ENCODE measurements at places on chromosomes 12 and 14.

GRCh38 chr12:11838403-11838802 lies 188.9 kb downstream of the ETV6 start:
- no peak for DNase-seq

- DNase-seq: no peak
Observed at GRCh38 chr12:128245905-128246304, 21.1 kb upstream of the TMEM132C start.

GRCh38 chr14:87186737-87187136 lies 806.2 kb downstream of the GALC start:
- DNase-seq: no peak

DNA sequence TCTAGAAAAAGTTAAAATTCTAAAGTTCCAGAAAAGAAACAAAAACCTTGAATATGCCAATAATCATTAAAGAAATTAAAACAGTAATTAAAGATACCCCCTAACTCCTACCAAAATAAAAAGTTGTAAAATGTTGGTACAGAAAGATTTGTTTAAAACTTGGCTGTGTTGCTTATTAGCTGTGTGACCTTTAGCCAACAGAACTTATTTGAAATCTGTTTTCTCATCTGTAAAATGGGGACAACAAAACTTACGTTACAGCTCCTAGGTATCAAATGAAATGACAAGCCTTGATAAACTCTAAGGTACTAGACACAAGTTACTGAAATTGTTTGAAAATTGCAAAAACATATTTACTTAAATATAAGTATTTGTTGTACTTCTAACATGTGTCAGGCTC lies 71.7 kb downstream of the ELK3 start:
- DNase-seq: no peak

GRCh38 chr12:19764408-19764807 lies 325.1 kb downstream of the AEBP2 start:
- DNase-seq: no peak

DNA sequence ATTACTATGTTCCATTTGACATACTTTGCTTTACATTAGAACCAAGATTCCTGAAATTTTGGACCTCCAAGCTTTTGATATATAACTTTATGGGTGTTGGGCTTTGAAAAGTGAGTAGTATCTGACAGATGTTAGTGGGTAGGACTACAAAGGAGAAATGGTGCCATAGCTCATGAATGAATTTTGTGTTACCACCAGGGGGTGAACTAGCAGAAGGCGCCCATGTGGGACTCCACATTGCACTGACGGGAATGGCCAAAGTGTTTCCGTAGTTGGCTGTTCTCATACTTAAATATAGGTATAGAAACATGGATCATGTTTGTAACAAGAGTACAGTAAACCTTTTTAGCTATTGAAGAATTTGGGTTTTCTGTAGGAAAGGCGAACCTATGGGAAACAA lies 337.5 kb downstream of the FLRT2 start:
- no peak for DNase-seq

- no peak for DNase-seq
Observed at GRCh38 chr12:31035226-31035625, 38.4 kb upstream of the DDX11 start.

DNA sequence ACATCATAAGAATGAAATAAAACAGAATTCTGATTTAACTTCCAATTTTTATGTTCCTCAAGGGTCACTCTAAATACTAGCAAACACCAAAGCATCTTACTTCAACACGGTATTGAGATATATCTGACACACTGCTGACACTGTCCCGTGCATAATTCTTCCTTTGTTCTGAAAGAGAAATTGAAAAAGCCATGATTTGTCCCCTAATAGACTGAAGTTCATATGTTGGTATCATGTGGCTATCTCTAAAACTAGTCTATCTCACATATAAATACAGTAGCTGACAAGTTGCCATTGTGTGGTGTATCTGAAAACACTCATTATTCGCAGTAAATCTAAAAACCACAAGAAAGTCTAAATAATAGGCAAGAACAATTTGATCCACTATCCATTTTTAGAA lies 118.4 kb downstream of the EPS8 start:
- DNase-seq: no peak

- peak; percentile 51 for DNase-seq
Observed at GRCh38 chr12:110501399-110501751, 536 bp downstream of the VPS29 start.

GRCh38 chr14:72129291-72129690 lies 197.1 kb downstream of the RGS6 start:
- no peak for DNase-seq

DNA sequence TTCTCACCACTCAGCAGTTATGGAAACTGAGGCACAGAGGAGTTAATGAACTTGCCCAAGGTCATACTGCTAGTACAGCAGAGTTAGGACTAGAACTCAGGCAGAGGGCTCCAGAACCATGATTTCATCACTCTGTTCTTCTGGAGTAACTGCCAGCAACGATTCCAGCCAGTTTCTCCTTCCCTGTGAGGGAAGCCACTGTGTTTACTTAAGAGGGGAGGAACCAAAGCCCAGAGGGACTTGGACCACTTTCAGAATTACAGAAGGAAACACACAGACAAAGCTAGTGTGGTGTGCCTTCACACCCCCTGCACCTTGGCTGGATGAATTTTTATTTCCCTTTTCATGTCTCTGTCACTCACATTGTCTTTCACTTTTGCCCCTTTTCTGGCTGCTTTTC lies 398.2 kb downstream of the DPF3 start:
- DNase-seq: no peak

DNA sequence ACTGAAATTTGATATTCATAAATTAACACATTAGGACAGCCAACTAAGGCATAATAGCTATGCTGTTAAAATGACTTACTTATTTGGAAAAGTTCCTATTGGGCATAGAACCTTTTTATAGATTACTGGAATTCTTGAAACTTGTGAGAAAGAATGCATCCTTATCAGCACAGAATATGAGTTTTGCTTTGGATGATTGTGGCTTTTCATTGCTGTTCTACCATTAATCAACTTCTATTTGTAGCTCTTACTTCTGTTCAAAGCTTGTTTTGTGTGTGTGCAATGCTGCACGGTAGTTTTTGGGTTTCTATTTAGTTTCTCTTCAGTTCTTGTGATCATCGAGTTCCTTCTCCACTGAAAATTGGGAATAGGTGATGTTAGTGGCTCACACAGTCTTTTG lies 152.4 kb upstream of the PELI2 start:
- DNase-seq: no peak

DNA sequence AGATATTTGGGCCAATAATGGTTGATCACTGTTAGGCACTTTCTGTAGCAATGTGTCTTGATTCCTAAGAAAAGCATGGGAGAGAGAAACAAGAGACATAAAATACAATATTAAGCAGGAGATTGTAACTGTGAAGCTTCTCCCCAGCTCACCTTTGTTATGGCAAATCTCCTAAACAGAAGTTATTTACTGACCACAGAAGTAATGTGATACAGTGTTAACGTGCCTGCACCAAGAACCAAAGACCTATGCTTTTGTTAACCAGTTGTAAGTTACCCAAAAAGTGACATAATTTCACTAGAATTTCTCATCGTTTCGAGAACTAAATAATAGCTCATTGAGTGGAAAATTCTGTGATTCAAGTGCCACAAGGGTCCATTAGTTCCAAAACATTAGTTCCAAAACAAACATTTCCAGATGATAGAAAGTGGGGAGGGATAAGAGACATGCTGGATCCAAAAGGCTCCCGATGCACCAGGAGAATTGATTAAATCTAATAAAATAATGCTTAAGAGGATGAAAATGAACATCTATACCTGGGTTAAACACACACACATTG lies 14.3 kb downstream of the RERG start:
- DNase-seq: no peak

DNA sequence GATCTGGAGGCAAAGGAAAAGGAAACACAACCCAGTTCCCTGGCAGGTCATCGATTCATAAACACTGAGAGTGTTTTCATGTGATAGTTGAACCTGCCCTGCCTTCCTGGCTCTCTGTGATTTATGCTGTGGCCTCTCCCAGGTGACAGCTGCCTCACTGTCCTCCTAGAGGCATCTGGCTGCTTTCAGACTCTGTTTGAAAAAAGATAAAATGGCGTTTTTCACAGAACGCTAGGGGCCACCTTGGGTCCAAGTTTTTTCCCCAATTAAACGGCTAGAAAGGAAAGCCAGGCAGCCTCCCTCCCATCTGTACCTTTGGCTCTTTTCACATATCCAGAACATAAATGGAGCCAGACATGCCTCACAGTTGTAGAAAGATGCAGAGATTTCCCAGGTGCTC lies 252.6 kb upstream of the CCDC196 start:
- no peak for DNase-seq

DNA sequence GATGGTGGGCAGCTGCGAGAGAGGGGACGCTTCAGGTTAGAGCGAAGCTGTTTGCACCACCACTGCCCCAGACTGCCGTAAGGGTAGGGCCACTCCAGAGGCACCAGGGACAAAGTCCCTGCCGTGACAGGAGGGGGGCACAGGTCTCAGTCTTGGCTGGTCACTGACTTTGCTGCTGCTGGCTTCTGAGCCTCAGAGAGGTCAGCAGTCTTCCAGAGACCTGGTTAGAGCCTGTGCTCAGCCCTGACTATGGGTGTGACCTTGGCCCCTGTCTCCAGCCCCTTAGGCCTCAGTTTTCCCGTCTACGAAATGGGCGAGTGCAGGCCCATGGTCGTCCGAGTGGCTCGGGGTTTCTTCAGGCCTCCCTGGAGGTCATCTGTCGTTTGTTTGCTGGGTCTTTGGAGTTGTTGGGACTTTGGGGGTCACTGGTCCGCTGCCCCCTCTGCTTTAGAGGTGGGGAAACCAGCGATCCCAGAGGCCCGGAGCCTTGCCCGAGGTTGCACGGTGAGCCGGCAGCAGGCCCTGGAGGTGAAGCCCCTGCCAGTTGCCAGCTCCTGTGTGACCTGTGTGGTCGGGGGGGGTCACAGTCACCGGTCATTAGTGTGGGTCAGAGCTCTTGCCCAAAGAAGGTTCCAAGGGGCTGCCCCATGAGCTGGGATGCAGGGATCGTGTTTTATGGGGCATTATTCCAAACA lies 15.3 kb downstream of the MEG3 start:
- DNase-seq: no peak

DNA sequence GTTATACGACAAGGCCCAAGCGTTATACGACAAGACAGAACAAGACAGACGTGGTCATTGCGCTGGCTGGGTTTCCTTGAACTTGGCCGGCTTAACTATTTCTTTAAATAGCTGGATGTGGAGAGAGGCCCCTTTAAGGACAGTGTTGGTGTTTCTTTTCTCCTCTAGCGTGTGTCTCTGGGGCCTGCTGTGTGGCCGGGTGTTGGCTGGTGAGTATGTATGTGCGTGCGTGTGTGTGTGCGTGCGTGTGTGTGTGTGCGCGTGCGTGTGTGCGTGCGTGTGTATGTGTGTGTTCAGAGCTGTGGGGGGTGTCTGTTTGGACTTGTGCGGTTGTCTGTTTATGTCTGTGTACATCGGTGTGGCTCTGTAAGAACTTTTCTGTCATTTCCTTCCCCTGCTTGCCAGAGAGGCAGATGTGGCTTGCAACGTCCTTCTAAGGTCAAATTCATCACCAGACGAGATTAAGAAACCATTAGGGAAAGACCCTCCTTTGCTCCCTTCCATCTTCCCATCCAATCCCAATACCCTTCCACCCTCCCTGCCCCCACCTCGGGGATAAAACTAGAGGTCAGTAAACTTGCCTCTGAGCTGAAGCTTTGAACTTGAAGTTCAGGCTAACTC lies 78.6 kb upstream of the TBX3 start:
- DNase-seq: no peak

DNA sequence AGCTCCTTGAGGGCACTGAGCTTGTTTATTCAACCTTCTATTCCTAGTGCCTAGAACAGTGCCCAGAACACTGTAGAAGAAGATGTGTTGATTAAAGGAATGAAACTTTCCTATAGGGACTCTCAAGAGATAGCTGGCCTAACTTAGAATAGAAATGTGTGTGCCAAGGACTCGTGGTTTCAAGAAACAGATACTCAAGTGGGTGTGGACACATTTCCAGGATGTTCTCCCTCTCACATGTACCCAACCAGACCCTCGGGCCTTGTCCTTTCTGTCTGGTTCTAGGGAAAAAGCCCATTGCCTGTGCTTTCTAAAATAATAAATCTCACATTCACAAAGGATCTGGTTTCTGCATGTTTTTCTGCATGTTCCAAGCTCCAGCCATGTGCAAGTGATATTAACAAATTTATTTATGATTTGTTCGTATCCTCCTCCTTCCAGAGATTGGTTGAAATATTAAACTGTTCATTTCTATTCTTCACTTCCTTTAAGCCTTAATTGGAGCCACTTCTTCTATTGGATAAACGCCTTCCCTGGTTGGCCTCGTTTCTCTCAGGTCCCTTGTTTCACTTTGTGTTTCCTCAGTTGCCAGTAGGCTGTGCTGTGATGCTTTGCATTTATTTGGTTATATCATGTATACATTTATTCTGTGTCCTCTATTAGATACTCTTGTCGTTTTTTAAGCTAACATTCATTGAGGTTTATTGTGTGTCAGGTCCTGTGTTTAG lies 89.8 kb downstream of the CRADD start:
- DNase-seq: peak; percentile 42

Data from COR-L47 (cell line).